Ovary (tissue), 10 donors: ENCODE measurements at places on chromosomes 6 and 20. TPM values are rescaled to one million over a fixed set of nuclear protein-coding genes. Genes with fewer than 3 reads are reported as not detected.

The TFAP2B gene
- total RNA-seq, result not detected

The TTI1 gene
- 16.8 TPM for total RNA-seq

The VSTM2L gene
- 1.6 TPM for total RNA-seq

GRCh38 chr20:19786311-19786710 lies 28.3 kb downstream of the RIN2 start:
- H3K27ac ChIP-seq, result no peak overlapping the region
- H3K4me1 ChIP-seq, result peaks cover 9% of the 10 kb centered on the region
- H3K27me3 ChIP-seq, result no peaks in the 10 kb centered on the region
- no peaks in the 10 kb centered on the region for H3K36me3 ChIP-seq

The CLDN20 gene
- total RNA-seq, result not detected

The PHACTR1 gene
- total RNA-seq, result 3.7 TPM

- peak; percentile 31 for DNase-seq
- peaks cover 3% of the 10 kb centered on the region for H3K4me1 ChIP-seq
- H3K27ac ChIP-seq, result no peak overlapping the region
- no peak overlapping the region for H3K4me3 ChIP-seq
Measured at GRCh38 chr20:9978397-9979004, 56.3 kb upstream of the ANKEF1 start.

DNA sequence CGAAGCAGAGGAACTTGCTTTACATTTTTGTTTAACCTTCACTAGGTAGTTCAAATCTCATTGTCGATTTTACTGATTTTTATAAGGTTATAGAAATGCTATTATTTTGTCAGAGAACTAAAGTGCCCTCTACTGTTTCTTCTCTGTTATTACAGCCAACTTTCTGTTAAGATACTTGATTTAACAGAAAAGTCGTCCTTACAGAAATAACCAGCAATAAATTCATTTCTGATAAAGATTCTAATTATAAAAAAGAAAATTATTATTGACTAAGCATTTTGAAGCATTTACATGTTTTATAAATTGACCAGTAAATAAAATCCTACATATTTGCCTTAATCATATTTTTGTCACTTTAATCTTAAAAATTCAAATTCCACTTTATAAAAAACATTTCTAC lies 60.8 kb downstream of the OGFRL1 start:
- H3K36me3 ChIP-seq, result no peaks in the 10 kb centered on the region
- no peaks in the 10 kb centered on the region for H3K27me3 ChIP-seq
- H3K4me1 ChIP-seq, result no peaks in the 10 kb centered on the region
- DNase-seq, result no peak

DNA sequence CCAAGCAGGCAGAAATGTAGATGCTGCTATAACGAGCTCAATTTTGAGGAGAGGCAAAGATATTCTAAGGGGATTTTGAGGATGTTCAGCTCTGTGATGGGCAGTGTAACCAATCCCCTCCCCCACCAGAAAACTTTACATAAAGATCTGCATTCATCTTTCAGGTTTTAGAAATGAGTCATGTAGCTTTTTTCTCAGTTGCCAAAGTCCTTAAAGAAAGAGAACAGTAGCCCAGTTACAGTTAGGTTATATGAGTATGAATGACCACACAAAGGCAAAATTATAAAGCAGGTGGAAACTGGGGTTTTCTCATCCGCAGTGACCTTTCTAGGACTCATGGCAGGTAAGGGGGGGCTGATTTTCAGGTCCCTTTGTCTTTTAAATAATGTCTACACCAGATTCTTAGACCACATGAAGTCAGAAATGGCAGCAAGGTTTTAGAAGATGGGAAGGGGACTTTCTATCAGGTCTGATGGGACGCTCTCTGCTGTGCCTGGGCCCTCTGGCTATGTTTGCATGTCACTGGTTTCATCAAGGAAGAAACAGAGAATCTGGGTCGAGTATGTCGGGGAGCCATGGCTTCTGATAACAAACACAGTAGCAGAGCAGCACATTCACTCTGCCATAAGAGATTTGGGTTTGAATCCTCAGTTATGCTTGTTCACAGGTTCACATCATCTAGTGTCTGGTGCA lies 94.7 kb downstream of the CLIC5 start:
- no peak overlapping the region for H3K4me3 ChIP-seq
- no peak overlapping the region for H3K27ac ChIP-seq
- H3K36me3 ChIP-seq, result no peaks in the 10 kb centered on the region
- DNase-seq, result no peak

DNA sequence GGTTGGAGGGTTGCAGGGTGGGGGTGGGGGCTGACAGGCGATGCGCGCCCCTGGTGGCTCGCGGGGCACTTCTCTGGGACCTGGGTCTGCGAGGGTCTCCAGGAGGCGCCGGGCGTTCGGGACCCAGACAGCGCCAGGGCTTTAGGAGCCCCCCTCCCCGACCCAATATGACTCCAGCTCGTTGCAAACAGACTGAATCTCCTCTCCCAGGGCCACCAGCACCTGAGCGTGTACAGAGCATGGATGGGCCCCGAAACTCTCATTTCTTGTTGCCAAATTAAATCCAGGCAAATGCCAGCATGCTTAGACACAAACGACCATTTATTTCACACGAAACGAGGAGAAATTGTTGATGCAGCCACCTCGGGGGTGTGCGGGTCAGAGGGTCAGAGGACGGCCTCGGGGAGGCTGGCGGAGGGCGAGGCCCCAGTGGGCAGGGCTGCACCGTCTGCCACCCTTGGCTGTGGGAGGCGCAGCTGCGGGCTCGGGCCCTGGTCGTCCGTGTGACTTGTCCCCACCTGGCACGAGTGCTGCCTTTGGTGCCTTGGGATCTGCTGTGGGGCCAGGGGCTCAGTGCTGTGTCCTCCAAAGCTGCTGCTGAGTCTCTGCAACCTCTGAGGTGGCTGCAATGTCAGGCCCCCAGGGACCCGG lies 20.9 kb upstream of the GATA5 start:
- H3K27me3 ChIP-seq, result no peaks in the 10 kb centered on the region
- H3K4me3 ChIP-seq, result no peak overlapping the region
- DNase-seq, result no peak
- H3K4me1 ChIP-seq, result no peaks in the 10 kb centered on the region
- no peak overlapping the region for H3K27ac ChIP-seq

The SPATA25 gene
- total RNA-seq, result 5.9 TPM

DNA sequence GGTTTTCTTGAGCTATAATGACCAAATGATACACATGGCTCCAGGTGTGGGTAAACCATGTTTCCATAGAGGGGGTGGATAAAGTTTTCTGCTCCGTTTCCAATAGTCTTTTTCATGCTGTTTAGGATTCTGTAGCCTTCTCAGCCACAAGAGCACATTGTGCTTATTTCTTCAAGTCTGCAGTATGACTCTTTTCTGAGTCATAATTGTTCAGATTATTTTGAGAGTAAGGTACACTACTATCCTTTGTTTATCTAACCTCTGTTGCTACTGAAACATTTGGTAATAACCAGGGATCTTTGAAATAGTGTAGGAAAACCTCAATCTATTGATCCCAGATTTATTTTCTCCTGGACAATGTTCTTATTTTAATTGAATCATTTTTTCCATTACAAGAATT lies 247.9 kb upstream of the BMP2 start:
- no peak overlapping the region for H3K4me3 ChIP-seq
- no peak overlapping the region for H3K27ac ChIP-seq
- H3K36me3 ChIP-seq, result no peaks in the 10 kb centered on the region

GRCh38 chr6:89033461-89033860 lies 47.1 kb upstream of the PNRC1 start:
- H3K4me3 ChIP-seq, result no peak overlapping the region
- no peak for DNase-seq
- H3K27ac ChIP-seq, result no peak overlapping the region
- no peaks in the 10 kb centered on the region for H3K27me3 ChIP-seq
- H3K4me1 ChIP-seq, result peaks cover 2% of the 10 kb centered on the region
- no peaks in the 10 kb centered on the region for H3K36me3 ChIP-seq

The DEFB132 gene
- not detected for total RNA-seq

DNA sequence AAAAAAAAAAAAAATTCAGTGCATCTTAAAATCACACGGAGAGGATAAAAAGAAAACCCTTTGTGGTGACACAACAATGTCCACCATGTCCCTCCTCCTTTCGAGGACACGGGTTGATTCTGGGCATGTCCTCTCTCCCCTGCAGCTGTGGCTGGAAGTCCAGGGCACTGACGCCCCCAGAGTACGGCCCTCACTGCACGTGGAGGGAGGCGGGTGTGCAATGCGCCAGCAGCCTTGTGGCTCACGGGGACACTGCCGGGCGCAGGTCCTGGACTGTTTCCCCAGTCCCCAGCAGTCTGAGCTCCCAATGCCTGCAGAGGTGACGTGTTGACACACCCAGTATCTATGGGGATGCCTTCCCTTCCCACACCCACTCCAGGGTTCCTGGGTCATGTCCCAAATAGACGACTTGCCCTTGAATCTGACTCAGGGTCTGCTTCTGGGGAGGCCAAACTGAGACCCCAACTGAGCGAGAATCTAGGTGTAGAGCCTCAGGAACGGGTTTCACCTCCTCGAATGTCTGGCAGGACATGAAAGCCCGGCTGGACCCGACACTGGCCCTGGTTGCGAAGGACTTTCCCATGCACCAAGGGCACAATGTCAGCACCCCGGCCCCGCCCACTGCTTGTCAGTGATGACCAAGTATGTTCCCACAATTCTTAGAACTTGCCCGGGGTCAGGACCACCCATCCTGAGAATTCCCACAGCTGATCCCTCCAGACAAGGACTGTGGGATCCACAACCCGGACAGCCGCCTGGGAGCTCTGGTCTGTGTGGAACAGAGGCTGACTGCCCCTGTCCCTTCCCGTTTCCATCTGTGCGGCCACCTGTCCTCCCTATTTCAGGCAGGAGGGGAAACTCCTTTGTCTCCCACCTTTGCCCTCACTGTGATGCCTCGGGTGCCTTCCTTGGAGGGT lies 425.1 kb upstream of the SULF2 start:
- no peaks in the 10 kb centered on the region for H3K27me3 ChIP-seq
- DNase-seq, result no peak
- H3K27ac ChIP-seq, result no peak overlapping the region
- H3K4me1 ChIP-seq, result peaks cover 3% of the 10 kb centered on the region

The SLC35D3 gene
- not detected for total RNA-seq

DNA sequence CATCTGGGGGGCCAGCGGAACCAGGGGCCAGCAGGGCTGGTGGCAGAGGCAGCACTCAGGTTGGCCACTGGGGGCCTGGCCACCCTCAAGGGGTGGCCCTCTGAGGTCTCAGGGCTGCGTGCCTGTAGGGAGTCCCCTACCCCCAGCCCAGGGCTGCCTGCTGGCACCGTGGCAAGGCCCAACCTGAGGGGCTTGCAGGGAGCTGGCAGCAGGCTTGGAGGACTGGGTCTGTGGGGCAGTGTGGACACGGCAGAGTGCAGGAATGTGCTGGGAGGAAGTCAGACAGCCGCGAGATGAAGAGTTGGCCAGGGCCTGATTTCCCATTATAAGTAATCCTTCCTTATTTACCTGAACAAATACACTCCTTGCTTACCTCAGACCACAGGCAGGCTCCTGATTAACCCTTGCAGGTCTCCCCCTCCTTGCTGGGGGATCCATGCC lies at the start of gene SPDEF:
SPDEF (minus strand) TSS at position 299 of the 441 bp plus-strand sequence. CDS start 11,874 bp downstream, outside the sequence.
- no peaks in the 10 kb centered on the region for H3K27me3 ChIP-seq
- H3K36me3 ChIP-seq, result no peaks in the 10 kb centered on the region
- H3K27ac ChIP-seq, result no peak within 1 kb of the TSS
- H3K4me1 ChIP-seq, result no peaks in the 10 kb centered on the region
- no peak within 1 kb of the TSS for H3K4me3 ChIP-seq
- no peak for DNase-seq

GRCh38 chr6:51479296-51479695 lies 608.1 kb downstream of the PKHD1 start:
- H3K27ac ChIP-seq, result no peak overlapping the region
- no peaks in the 10 kb centered on the region for H3K27me3 ChIP-seq
- H3K4me1 ChIP-seq, result no peaks in the 10 kb centered on the region
- no peaks in the 10 kb centered on the region for H3K36me3 ChIP-seq

DNA sequence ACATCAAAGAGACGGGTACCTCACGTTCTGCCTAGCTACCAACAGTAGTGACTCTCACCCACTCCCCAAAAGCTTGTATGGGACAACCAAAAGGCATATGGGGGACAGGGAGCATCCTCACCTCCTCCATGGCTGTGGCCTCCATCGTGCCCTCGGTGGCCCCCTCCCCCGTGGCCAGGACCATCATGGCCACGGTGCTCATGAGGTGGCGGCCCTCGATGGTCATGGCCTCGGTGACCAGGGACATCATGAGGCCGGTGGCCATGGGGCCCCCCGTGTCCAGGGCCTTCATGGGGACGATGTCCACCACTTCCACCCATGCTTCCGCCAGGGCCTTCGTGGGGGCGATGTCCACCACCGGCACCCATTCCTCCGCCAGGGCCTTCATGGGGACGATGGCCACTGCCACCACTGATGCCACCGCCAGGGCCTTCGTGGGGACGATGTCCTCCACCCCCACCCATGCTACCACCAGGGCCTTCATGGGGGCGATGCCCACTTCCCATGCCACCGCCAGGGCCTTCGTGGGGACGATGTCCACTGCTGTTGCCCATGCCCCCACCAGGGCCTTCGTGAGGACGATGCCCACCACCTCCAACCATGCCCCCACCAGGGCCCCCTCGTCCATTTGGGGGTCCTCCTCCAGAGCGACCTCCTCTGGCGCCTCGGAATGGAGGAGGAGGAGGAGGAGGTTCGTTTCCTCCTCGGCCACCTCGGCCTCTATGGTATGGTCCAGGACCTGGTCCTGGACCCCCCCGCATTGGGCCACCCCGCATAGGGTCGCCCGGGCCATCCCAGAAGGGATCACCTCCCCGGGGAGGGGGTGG lies 15.0 kb downstream of the PPP1R10 start:
- H3K27ac ChIP-seq, result no peak overlapping the region
- H3K4me1 ChIP-seq, result no peaks in the 10 kb centered on the region
- no peak for DNase-seq
- H3K36me3 ChIP-seq, result no peaks in the 10 kb centered on the region
- no peak overlapping the region for H3K4me3 ChIP-seq
- no peaks in the 10 kb centered on the region for H3K27me3 ChIP-seq

The ZNF165 gene
- 1.0 TPM for total RNA-seq

DNA sequence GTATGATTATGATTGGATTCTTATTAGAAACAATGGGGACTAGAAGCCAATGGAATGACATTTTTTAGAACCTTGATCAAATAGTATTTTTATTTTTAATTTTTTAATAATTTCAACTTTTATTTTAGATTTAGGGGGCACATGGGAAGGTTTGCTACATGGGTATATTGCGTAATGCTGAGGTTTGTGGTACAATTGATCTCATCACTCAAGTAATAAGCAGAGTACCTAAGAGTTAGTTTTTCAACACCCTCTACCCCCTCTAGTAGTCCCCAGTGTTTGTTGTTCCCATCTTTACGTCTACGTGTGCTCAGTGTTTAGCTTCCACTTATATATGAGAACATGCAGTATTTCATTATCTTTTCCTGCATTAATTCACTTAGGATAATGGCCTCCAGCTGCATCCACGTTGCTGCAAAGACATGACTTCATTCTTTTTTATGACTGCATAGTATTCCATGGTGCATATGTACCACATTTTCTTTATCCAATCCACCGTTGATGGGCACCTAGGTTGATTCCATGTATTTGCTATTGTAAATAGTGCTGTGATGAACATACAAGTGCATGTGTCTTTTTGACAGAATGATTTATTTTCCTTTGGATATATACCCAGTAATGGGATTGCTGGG lies 281.1 kb upstream of the MAN1A1 start:
- H3K36me3 ChIP-seq, result no peaks in the 10 kb centered on the region
- no peaks in the 10 kb centered on the region for H3K27me3 ChIP-seq
- no peak overlapping the region for H3K4me3 ChIP-seq
- no peak overlapping the region for H3K27ac ChIP-seq
- DNase-seq, result no peak

GRCh38 chr6:98039904-98040607 lies 757.0 kb upstream of the MMS22L start:
- H3K4me1 ChIP-seq, result no peaks in the 10 kb centered on the region
- H3K36me3 ChIP-seq, result no peaks in the 10 kb centered on the region
- no peaks in the 10 kb centered on the region for H3K27me3 ChIP-seq

The OOEP gene
- total RNA-seq, result not detected
